ENCODE measurements at places on chromosomes 5 and 9.

- no peak for DNase-seq
Observed at GRCh38 chr9:13158986-13159385, 120.5 kb downstream of the MPDZ start.

- DNase-seq: no peak
Observed at GRCh38 chr5:978693-979092, 29.9 kb upstream of the NKD2 start.

DNA sequence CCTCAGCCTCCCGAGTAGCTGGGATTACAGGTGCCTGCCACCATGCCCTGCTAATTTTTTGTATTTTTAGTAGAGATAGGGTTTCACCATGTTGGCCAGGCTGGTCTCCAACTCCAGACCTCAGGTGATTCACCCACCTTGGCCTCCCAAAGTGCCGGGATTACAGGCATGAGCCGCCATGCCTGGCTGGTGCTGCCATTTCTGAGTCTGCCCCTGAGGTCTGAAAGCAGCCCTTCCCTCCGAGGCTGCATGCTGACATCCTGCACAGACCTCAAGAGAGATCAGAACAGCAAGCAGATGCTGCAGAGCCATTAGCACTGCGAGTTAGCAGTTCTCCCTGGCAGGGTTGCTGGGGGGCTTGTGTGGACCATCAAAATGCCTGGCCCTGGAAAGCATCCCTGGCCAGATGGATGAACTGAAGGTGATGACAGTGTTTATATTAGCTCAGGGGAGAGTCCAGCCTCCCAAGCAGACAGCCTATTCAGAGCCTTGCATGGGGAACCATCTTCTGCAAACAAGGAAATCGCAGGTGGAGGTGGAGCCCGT is 176.5 kb upstream of the PANK3 start:
- no peak for DNase-seq

DNA sequence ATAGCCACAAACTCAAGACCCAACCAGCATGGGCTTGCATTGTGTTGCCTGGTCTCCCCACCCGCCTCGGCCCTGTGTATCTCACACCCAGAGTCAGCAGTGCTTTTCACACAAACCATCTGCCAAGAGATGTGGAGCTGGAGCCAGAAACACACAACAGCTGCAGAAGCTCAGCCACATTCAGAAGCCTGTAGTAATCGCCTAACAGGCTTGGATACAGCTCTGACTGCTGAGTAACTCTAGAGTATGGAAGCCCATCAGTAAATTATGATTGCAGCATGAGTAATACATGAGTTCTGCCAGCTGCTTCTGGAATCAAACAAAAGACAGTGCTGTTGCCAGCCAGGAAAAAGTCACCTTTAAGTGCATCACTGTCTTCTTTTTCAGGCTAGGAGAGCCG is 16.0 kb downstream of the TEK start:
- DNase-seq: no peak

DNA sequence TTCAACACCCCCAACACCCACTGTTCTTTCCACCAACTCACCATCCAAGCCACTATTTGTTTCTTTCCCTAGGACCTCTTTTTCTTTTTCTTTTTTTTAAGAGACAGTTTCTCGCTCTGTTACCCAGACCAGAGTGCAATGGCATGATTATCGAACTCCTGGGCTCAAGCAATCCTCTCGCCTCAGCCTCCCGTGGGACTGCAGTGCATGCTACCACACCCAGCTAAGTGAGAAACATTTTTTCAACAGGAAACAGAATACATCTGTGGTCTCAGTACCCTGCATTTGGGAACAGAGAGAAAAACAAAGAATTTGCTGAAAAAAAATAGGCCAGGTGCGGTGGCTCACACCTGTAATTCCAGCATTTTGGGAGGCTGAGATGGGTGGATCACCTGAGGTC is 24.6 kb downstream of the B4GALT1 start:
- no peak for DNase-seq

GRCh38 chr9:4583001-4583400 is 79.1 kb upstream of the PLPP6 start:
- DNase-seq: no peak

DNA sequence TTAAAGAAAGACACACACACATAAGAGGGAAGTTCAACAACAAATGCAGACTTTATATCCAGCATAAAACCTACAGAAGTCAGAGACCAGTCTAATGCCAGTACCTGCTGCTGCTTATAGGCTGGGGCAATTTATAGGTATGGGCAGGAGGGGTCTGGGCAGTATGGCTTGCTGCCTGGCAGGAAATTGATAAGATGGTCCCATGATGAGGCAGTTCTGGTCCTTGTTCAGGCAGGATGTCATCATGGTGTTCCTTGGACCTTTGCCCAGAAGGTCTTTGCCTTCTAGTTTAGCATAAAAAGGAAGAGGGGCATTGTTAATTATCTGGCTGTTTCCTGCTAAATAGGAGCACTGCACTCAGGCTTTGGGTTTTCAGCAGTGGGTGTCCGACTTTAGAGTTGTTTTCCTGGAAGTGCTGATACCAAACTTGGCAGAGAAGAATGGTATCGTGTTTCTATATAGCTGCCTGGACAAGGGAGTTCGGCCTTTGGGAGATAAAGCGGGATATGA is 10.4 kb upstream of the PDCD1LG2 start:
- no peak for DNase-seq

GRCh38 chr5:124645396-124645795 is 101.0 kb downstream of the ZNF608 start:
- DNase-seq: no peak

DNA sequence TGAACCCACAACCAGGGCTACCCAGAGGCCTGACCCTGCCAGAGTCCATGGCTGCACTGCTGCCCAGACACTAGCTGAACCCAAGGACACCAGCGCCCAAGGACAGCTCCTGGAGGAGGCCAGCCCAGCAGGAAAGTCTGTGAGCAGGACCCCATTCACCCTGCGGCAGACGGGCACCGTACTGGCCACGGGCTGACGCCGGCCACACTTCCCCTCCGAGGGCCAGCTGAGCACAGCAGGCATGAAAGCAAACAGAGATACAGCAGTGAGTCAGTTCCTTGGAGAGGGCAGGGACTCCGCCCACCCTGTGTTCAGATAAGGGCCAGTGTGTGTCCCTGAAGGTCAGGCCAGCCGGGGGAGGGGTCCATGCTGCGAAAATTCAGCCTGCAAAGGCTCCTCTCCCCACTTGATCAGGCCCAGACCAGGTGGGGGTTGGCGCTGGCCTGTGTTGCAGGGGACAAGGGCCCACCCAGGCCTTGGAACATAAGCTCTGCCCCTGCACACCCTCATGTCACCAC is 3.2 kb downstream of the RNF208 start:
- no peak for DNase-seq

DNA sequence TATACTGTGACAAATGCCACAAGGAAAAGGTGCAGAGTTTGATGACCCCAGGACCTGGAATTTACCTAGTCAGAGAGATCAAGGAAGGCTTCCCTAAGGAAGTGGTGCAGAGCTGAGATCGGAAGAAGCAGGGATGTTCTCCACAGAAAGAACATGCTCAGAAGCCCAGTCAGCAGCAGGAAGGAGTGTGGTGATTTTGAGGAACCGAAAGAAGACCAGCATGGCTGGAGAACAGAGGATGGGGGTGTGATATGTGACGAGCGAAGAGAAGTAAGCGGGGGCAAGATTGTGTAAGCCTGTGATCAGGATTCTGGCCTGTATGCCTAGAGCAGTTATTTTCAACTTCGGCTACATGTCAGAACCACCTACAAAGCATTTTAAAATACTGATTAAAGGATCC is 18.7 kb upstream of the PIK3R1 start:
- DNase-seq: no peak

DNA sequence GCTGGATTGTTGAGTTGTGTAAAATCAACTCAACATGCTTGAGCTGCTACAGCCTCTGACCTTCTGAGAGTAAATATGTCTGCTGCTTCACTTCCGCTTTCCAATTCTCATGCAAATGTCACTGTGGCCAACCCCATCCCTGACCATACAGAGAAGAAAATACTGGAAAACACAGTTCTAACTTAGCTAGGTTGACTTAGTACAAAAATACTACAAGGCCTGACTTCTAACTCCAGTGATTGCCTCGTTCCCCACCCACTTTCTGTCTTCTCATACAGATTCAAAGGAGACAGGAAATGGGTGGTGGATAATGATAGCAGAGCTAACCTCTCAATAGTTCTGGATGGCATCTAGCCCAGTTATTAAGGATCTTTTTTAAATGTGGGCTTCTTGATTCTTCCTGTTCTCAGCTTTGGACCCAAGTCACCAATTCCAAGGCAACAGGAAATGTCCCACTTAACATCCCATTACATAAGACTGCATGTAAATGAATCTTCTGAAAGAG is 226.6 kb upstream of the SLC24A2 start:
- no peak for DNase-seq
